ENCODE measurements at places on chromosomes 3 and 15.

DNA sequence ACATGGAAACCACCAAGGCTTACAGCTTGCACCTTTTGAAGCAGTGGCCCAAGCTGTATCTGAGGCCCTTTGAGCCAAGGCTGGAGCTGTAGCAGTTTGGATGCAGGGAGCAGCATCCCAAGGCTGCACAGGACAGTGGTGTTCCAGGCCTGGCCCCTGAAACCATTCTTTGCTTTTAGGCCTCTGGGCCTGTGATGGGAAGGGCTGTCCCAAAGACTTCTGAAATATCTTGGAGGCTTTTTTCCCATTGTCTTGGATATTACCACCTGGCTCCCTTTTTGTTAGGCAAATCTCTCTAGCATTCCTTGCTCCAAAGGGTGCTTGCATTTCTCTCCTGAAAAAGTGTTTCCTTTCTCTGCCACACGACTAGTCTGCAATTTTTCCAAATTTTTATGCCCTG lies 302.8 kb upstream of the MDFIC2 start:
- no peak for DNase-seq

- DNase-seq, result no peak
Observed at GRCh38 chr15:83720468-83720867, 66.5 kb downstream of the ADAMTSL3 start.

DNA sequence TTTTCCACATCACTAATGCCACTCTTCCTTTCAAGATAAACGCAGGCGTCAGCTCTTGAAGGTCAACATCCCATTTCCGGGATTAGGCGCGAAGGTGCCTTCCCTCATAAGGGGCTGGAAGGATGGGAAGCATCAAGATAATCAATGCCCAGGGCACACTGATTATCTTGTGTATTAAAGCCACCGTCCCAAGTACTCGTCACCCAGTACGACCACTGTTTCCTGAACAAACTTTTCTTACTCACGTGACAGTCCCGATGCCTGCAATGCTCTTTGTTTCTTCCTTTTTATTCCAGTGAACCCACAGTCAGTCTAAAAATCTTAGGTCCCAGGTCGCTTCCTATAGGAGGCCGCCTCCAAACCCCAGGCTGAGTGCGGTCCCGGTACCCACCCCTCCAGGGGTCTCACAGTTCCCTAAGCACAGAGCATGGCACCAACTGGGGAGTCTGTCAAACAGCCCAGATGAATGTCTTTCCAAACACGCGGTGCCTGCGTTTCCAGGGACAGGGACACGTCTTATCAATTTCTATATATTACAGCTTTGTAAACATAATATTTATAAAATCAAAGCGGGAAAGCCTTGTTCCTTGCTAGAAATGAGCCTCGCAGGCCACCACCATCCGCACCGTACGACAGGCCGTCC lies 589 bp downstream of the ANAPC13 start:
- DNase-seq, result peak; percentile 90

DNA sequence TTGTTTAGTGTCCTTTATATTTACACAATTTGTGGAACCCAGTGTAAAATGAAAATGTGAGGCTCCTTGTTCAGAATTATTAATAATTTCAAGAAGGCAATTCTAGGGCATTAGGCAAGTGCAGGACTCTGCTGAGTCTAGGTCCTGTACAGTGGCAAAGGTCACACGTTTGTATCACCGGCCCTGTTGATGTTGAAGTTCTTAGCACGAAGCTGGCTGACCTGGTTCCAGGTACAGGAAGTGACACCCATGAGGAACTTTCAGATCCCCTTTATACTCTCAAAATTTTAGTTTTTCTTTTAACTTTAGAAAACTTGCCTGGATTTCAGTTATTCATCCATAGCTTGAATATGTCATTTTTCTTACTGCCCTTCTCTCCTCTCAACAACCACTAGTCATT lies 349.4 kb downstream of the CNTN6 start:
- DNase-seq, result no peak

DNA sequence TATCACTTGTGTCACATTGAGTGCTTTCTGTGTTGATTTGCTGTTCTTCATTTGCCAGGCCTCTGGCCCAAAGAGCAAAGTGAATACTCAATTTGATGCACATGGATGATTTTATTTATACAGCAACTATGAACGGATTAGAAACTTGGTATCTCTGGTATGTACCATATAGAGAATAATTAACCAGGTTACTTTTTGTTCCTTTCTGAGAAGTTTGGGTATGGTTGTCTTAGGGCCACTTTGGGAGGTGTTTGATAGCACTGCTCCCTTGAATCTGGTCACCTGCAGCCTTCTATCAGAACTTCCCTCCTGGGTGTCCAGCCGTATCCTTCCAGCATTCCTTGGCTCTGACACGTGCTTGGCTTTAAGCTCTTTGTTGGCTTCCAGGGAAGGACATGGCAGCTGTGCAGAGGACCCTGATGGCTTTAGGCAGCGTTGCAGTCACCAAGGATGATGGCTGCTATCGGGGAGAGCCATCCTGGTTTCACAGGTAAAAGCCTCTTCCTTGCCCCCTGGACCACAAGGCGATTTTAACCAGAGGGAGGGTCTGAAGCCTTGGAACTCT lies 12.7 kb downstream of the TAGLN3 start:
- no peak for DNase-seq

DNA sequence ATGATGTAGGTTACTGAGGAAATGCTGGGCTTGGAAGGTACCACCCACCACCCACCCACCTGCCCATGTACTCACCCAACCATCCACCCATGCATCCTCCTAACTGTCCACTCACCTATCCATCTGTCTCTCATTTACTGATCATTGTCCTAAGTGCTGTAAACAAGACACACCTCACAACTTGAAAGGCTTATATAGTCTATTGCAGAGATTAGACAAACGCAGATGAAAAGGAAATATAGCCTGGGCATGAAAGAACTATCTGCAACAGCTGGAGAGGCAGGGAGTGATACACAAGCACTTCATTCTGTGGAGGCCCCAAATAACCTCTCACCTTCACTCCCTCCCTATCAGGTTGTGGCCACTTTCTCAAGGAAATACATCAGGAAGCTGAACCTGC lies 54.0 kb downstream of the DAPK2 start:
- no peak for DNase-seq

DNA sequence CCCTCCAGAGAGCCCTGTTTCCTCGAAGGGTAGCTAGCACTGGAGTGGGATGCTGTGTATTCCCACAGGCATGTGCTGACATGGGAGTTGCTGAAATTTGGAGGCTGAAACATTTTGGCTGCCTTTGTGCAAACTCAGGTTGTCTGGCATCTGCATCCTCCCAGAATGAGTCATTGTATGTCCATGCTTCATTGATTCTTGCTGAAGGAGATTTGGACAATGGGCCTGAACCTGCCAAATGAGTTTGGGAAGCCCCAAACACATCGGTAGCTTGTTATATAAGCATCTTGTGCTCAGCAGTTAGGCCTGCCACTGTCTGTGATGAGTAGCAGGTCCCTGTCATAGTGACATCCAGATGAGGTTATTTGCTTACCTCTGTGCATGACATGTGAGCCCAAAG lies 160.0 kb downstream of the IL5RA start:
- DNase-seq, result no peak

- no peak for DNase-seq
Observed at GRCh38 chr15:88776646-88777045, 26.6 kb upstream of the ACAN start.

- DNase-seq, result no peak
Observed at GRCh38 chr3:132064114-132064513, 29.3 kb upstream of the CPNE4 start.

DNA sequence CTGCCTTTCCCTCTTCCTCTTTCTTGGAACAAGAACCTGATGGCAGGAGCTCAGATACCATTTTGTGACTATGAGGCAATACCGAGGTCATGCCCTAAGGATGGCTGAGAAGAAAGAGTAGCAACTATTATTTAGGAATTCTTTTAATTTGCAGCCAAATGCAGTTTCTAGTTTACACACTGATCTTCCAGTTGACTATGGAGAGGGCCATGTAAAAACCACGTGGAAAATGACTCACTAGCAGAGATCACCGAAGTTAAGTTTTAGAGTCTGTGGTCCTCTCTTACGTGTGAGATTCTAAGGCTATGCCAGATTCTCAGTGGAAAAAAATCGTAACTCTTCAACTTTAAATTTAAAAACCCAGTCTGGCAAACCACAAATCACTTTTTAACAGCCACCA lies 7.8 kb downstream of the BNC1 start:
- no peak for DNase-seq

GRCh38 chr15:33198541-33198940 lies 4.0 kb upstream of the FMN1 start:
- no peak for DNase-seq

- DNase-seq, result no peak
Observed at GRCh38 chr15:39792844-39793335, 10.2 kb upstream of the FSIP1 start.

GRCh38 chr3:59425371-59425770 lies 375.5 kb upstream of the CFAP20DC start:
- DNase-seq, result no peak

- DNase-seq, result peak; percentile 61
Observed at GRCh38 chr3:10602769-10603768, 97.7 kb upstream of the ATP2B2 start.

DNA sequence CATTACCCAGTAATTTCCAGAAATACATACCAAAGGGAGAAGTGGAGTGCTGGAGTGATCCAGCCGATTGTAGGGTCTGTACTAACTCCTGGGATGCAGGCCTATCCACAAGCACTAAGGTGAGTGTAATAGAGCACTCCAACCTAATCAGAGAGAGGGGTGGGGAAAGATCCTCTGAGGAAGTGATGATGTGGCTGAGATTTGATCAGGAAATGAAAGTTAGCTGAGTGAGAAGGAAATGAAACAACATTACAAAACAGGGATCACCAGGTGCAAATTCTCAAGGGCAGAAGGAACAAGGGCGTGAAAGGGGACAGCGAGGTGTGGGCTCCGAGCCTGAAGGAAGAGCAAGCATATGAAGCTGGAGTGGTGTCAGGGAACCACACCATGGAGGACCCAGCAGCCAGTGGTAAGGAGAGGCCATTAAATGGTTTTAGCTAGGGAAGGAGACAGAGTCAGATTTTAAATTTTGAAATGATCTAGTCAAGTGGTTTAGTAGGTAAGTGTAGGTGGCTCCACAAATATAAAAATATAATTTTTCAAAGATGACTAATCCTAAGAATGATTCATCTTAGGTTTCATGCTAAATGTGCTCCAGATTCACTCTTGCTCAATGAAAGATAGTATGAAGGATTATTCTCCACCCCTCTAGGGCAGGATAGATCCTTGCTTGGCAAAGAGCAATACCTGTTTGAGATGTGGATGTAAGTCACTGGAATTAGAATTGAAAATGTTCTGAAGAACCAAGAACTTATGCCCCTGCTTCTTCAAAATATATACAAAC lies 348.7 kb downstream of the TBL1XR1 start:
- no peak for DNase-seq

DNA sequence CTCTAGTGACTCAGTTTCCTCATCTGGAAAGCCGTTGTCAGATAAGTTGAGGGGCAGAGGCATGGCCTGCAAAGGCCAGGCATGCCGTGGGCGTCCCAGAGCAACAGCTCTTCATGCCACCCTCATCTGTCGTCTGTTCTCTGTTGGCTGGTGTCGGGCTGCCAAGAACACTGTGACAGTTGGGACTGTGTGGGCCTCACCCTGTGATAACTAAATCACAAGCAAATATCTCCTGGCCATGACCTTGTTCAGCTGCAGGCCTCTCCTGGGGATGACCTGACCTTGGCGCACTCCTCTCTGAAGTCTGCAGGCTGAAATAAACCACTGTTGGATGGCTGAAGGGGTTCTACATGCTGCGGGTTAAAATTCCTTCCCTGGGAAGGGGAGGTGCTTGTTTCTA lies 145.9 kb downstream of the SHQ1 start:
- DNase-seq, result no peak

DNA sequence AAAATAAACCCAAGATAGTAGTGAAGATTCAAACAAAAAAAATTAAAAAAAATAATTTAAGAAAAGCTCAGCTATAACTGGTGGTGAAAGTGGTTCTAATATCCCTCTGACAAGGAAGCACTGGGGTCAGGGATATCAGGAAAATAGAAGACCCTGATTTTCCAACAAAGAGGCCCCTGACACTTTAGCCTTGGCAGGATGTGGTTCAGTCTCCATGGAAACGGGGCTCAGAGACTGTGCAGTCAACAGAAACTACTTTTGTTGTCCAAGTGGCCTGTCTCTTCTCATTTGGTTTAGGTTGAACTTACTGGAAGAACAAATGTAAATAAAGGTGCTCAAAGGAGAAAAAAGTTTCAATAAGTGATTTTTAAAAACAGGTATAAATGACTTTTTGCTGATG lies 27.2 kb downstream of the INTS14 start:
- DNase-seq, result no peak

DNA sequence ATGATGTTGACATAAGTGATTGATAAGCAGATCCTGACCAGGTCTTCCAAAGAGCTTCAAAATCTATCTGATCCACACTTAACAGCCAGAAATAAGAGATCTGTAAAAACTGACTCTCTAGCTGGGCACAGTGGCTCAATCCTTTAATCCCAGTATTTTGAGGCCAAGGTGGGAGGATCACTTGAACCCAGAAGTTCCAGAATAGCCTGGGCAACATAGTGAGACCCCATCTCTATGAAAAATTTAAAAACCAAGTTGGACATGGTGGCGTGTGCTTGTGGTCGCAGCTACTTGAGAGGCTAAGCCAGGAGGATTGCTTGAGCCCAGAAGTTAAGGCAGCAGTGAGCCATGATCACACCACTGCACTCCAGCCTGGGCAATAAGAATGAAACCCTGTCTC lies 43.6 kb downstream of the PIGB start:
- DNase-seq, result no peak

DNA sequence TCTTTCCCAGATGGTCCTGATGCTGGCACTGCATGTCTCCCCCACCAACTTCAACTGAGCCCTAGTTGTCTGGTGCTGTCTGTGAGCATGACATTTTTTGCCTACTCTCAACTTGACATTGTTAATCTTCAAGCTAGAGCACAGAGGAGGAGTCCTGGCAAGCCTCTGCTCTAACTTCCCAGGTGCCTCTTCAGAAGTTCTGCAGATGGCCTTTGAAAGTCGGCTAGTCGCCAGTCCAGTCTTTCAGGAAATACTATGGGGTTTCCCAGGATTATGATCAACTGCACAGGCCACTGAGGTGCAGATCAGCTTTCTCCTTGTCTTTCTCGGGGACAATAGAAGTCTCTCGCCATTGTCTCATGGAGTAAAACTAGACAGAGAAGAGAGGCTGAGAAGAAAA lies 86.7 kb downstream of the ST8SIA2 start:
- DNase-seq, result no peak

DNA sequence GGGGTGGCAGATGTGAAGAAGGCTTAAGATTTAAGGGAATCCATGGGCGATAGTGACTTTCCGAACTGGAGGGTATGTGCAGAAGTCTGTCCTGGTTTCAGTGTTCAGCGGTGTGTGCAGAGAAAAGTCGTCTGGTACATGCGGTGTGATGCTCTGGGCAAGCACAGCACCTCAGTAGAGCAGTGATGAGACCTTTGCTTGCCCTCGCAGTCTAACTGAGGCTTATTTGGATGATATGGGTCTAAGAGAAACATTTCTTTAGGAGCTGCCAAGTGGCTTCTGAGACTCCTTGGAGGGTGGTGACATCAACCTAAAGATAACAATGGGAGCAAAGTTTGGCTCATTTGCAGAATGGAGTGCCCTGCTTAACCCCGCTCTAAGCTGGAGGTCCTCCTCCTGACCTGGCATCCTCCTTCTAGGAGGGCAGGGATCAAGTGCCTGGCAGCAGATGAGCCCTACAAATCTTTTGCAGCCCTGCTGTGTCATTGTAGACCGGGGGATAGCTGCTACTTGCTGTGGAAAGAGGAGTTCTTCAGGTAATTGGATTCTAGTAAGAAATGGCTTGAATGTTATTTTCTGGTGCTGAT lies 228.1 kb upstream of the AZI2 start:
- no peak for DNase-seq
